ENCODE measurements at places on chromosomes 12 and 14.

- no peak for DNase-seq
Measured at GRCh38 chr12:54602661-54603060, 14.2 kb upstream of the PPP1R1A start.

GRCh38 chr12:131609762-131610161 lies 101.1 kb upstream of the SFSWAP start:
- no peak for DNase-seq

GRCh38 chr14:79475887-79476532 lies 735.3 kb downstream of the DIO2 start:
- DNase-seq: no peak

DNA sequence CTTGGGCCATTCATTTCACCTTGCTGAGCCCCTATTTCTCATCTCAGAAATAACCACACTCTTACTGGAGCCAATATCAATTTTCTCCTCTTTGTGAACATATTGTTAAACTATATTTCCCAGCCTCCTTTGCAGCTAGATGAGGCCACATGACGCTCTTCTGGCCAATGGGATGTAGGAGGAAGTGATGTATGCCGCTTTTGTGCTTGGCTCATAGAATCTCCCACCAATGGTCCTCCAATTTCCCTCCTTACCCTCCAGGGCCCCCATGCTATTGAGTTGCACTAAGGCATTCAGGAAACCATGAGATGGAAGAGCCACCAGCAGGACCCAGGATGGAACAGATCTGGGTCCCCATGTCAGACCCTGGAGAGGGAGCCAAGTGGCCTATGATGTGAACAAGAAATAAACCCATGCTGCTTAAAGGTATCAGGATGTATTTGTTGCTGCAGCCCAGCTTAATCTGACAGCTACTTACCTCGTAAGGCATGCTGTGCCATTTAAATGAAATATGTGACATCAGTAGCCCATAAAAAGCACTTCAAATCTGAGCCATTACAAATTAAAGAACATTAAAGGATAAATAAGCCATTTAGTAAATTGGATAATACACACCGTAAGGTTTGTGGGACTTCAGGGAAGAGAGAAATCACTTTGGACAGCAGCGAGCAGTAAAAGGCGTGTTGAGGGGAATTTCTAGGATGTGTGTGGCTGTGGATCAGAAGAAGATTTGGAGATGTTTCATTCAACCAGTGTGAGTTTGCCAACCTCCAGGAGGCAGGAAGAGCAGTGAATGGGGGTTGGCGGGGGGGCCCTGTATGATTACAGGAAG lies 24.4 kb upstream of the BDKRB2 start:
- no peak for DNase-seq

- no peak for DNase-seq
Measured at GRCh38 chr12:106255952-106256351, 8.1 kb upstream of the CKAP4 start.

- no peak for DNase-seq
Measured at GRCh38 chr14:103656031-103656755, 27.2 kb downstream of the KLC1 start.

DNA sequence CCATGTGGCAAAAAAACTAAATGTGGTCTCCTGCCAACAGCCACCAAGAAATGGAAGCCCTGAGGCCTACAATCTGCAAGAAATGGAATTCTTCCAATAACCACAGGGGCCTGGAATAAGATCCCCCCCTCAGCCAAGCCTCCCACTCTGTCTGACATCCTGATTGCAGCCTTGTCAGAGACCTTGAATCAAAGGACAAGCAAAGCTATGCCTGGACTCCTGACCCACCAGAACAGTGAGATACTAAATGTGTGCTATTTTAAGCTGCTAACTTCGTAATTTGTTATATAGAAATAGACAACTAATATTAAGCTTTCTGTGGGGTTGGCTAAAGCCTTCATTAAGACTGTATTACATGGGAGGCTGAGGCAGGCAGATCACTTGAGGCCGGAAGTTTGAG lies 77.7 kb downstream of the TBX5 start:
- no peak for DNase-seq

DNA sequence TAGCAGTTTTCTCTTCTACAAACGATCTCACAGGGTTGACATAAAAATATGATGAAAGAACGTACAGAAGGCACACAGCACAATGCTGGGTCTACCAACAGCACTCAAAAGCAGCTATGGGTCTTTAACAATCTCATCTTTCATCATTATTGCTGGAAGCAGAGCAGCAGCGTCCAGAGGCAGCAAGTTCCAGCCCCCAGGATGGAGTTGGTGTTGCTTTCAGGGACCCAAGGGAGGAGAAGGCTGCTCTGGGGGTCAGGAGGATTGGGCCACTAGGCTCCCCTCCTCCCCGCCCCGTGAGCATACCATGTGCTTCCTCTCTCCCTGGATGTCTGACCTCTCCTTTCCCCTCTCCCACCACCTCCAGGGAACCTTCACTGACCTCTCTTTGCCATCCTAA lies 13.3 kb downstream of the KCTD10 start:
- DNase-seq: no peak

DNA sequence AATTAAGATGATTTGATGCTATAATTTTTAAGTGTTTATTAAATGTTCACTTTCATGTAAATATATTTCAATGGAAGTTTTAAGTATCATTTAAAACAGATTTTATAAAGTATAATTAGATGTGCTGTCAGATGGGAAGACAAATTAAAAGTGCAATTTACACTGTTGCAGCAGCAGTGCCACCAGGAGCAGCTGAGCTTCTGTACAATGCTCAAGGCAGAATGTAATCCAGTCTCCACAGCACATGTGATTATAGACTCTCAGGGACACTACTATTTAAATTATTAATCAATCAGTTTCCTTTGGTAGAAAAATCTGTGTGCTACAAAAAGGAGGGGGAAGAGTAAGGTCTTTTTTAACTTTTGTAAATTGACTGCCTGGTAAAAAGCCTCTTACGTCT lies 285.7 kb upstream of the USP15 start:
- DNase-seq: no peak

- no peak for DNase-seq
Measured at GRCh38 chr12:111101003-111101402, 180.6 kb upstream of the MYL2 start.

DNA sequence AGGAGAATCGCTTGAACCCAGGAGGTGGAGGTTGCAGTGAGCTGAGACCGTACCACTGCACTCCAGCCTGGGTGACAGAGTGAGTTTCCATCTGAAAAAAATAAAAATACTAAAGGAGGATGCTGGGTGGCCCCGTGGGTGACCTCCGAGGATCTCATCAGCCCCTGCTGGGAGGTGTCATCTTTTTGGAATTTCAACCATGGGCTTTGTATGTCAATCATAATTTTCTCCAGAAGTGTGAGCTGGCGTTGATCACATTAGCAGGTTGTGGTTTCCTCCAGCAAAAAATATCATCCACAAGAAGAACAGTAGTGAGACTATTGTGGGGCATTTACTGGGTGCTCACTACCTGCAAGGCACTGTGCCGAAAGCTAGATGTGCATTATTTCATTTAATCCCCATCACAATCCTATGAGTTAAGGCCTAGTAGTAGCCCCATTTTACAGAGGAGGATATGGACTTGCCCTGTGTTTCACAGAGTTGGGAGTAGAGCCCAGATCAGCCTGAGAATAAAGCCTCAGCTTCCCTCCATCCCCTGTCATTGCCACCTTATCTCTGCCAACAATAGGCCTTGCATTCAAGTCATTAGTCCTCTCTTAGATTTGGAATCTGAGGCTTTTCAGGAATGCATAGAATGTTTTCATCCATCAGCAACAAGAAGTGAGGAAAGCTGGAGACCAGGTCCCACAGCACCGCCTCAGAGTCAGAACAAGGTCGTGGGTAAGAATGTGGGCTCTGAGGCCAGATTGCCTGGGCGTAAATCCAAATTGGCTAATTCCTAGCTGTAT lies 39.8 kb downstream of the SVOP start:
- DNase-seq: no peak

- no peak for DNase-seq
Measured at GRCh38 chr14:34971381-34971780, 11.4 kb upstream of the SRP54 start.

- DNase-seq: no peak
Measured at GRCh38 chr14:74155287-74155686, 70.5 kb downstream of the LIN52 start.

GRCh38 chr12:70078161-70078560 lies 165.1 kb upstream of the CNOT2 start:
- no peak for DNase-seq

DNA sequence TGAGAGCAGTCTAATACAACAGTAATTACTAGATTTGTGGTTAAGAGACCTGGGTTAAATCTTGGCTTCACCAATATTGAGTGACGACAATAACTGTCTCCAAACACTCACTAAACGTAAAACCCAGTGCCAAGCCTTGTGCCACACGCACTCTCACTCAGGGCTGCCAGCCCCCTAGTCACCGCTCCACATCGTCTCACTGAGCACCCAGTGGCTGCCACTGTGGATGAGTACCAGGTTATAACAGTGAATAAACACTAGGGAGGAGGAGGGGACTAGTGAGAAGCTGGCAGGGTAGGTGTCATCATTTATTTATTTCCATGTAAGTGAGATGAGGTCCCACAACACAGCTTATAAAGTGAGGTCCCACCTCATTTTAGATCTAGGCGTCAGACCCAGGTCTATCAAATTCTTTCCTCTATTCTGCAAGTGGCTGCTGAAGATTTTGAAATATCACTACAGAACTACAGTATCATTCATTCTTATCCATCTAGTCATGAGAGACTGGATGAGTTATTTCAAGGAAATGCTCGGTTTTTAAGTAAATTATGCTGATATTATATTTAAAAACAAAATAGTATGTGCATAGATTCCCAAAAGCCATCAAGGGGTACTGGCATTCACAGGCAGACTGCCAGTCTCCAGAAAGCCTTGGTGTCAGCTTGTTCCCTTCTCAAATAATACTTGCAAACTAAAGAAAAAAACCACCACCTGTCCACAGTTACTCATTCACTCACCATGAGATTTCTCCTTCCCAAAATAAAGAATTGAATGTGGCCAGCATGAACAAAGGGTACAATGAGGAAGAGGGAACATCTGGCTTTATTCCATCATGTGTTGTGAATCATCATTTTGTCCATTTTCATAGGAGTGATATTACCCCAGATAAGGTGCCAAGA lies 84.0 kb downstream of the PTPN21 start:
- no peak for DNase-seq

- DNase-seq: no peak
Measured at GRCh38 chr12:90543841-90544240, 411.1 kb downstream of the CCER1 start.

DNA sequence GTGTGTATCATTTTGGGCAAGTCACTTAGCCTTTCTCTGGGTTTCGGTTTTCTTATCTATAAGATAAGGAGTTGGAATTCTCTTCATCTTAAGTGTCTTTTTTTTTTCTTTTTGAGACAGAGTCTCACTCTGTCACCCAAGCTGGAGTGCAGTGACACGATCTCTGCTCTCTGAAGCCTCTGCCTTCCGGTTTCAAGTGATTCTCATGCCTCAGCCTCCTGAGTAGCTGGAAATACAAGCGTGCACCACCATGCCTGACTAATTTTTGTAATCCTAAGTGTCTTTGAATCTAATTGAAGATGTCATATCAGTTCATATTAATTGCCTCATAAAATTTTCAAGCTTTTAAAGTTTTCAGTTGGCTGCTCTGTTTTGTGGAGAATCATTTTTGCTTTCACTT lies 4.0 kb downstream of the SRGAP1 start:
- no peak for DNase-seq

DNA sequence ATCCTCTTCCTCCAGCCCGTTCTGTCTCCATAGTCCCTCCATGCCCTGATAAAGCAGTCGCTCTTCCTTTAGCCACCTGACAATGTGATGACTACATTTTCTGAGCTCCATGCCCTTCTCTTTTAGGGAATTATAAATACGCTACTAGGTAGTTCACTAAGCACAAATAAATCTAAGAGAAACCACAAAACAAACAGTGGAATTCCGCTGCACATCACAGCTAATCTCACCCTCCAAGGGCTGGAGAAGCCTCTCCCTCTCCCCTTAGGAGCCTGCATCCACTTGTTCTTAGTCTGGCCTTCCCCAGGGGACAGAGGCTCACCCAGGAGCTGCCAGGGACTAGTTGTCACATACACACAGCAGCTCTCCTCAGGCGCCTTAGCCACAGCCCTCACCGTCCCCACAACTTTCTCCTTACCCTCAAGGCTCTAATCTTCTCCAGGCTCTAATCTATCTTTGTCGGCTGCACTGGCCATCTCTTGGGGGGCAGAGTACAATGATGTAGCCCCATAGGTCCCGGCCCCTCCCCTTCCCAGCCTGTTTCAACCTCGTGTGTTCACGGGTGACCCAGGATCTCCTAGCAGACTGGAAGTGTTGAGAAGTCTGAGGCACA lies 55.9 kb upstream of the GPR68 start:
- no peak for DNase-seq

- no peak for DNase-seq
Measured at GRCh38 chr12:46790066-46790465, 35.7 kb downstream of the SLC38A4 start.

DNA sequence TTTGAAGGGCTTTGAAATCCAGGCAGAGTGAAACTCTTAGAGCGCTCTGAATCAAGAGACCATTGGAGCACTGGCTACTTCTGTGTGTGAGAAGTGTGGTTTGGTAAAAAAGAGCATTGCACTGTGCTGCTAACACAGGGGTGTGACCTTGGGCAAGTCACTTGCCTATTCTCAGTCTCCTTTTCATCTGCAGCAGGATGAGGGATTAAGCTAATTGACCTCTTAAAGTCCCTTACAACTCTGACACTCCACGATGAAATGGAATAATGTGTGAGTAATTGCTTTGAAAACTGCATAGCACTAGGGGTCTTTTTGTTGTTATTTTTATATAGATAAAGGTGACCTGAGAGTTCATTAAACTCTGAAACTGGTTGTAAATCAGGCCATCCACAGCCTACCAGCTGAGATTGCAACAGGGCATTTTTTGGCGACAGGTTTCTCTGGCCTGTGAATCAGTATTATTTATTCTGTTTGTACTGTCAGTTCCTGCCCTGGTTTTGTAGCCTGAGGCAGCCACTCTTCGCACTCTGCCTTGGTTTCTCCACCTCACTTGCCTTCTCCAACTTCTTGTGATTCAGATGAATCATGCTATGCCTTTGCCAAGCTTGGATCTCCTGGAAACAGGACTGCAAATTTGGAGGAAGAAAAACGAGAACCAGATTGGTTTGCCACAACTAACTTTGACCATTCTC lies 159.9 kb upstream of the PARP11 start:
- no peak for DNase-seq

- no peak for DNase-seq
Measured at GRCh38 chr12:121872546-121873215, 14.0 kb upstream of the HPD start.

DNA sequence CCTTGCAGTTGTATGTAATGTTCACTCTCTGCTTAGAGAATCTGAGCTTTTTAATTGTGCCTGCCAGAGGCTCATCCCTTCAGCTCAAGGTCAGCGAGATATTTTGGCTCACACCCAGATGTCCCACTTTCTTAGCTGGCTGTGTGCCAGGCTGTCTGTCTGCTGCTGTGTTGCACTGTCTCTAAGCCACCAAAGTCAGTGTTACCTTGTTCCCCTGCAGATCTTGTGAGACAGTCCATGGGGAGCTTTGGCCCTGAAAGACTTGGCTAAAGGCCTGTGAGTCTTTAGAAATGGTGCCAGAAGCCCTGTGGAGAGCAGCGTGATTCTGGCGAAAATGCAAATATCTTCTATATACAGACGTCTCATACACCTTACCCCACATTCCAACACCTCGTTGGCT lies 293.7 kb downstream of the TTC6 start:
- DNase-seq: no peak
